ENCODE measurements at places on chromosomes 16 and 17. TPM values are rescaled to one million over a fixed set of nuclear protein-coding genes. Genes with fewer than 3 reads are reported as not detected.
A peak's percentile ranks its signal among the peaks of the same experiment; 100 is the strongest.

GRCh38 chr17:40158438-40159013 lies 18.2 kb downstream of the CASC3 start:
- peak overlapping the region; percentile 51 for H3K27ac ChIP-seq
- DNase-seq: no peak
- no peaks in the 10 kb centered on the region for H3K27me3 ChIP-seq
- H3K4me3 ChIP-seq: no peak overlapping the region
- peaks cover 41% of the 10 kb centered on the region for H3K36me3 ChIP-seq

- no peak overlapping the region for H3K4me3 ChIP-seq
- no peak overlapping the region for H3K27ac ChIP-seq
- no peaks in the 10 kb centered on the region for H3K4me1 ChIP-seq
- H3K27me3 ChIP-seq: no peaks in the 10 kb centered on the region
- H3K36me3 ChIP-seq: no peaks in the 10 kb centered on the region
Measured at GRCh38 chr16:68355447-68356248, 44.8 kb downstream of the PRMT7 start.

DNA sequence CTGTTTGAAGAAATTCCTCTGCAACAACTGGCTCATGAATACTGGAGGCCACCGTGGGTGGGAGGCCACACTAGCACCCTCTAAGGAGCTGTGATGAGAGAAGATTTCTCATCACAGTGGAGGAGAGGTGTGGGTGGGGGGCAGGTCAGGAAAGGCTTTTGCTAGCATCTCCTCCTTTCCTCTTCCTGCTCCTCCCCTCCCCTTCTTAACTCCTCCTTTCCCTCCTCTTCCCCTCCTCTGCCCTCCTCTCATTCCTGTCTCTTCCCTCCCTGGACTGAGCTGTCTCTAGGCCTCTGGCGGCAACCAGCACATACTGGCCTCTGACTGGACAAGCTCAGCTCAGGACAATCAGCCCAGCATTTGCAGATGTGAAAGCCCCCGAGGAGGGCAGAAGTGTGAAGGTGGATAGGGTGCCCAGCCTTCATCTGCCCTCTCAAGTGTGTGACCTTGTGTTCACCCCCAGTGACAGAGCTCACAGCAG lies 19.0 kb upstream of the LHX1 start:
- H3K27me3 ChIP-seq: peaks cover 35% of the 10 kb centered on the region
- peaks cover 15% of the 10 kb centered on the region for H3K4me1 ChIP-seq
- no peaks in the 10 kb centered on the region for H3K36me3 ChIP-seq
- H3K27ac ChIP-seq: no peak overlapping the region
- H3K4me3 ChIP-seq: no peak overlapping the region

- no peak for DNase-seq
- H3K27ac ChIP-seq: no peak overlapping the region
- peaks cover 13% of the 10 kb centered on the region for H3K27me3 ChIP-seq
- H3K36me3 ChIP-seq: peaks cover 6% of the 10 kb centered on the region
- H3K4me3 ChIP-seq: no peak overlapping the region
Measured at GRCh38 chr16:88144028-88144511, 192.8 kb downstream of the BANP start.

GRCh38 chr16:24051125-24051524 lies 205.0 kb upstream of the CACNG3 start:
- no peak overlapping the region for H3K27ac ChIP-seq
- no peak for DNase-seq
- H3K36me3 ChIP-seq: no peaks in the 10 kb centered on the region
- peaks cover 10% of the 10 kb centered on the region for H3K27me3 ChIP-seq
- no peak overlapping the region for H3K4me3 ChIP-seq

- H3K4me3 ChIP-seq: peak overlapping the region; percentile 46
- DNase-seq: peak; percentile 19
- H3K27me3 ChIP-seq: peaks cover 1% of the 10 kb centered on the region
Measured at GRCh38 chr17:15513058-15513791, 45.8 kb upstream of the CDRT4 start.

DNA sequence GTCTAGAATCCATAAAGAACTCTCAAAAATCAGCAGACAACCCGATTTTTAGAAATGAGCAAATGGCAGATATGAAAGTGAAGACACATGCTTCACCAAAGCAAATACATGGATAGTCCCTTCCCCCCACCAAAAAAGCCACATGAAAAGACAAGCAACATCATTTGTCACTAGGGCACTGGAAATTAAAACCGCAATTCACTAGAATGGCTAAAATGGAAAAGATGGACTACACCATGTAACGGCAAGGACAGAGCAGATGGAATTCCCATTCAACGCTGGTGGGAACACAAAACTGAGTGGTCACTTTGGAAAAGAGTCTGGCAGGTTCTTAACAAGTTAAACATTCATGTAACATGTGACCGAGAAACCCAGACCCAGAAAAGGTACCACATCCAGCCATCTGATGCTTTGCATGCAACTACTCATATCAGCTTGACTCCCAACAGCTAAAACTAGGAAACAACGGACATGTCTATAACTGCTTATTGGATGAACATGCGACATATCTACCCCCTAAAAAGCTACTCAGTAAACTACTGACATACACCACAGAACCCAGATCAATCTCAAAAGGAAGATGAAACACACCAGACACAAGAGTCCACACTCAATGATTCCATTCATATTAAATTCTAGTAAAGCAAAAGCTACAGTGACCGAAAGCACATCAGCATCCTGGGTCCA lies 132.6 kb downstream of the ZNF778 start:
- no peak for DNase-seq
- peaks cover 19% of the 10 kb centered on the region for H3K36me3 ChIP-seq
- no peak overlapping the region for H3K4me3 ChIP-seq
- no peak overlapping the region for H3K27ac ChIP-seq
- H3K4me1 ChIP-seq: peaks cover 61% of the 10 kb centered on the region

DNA sequence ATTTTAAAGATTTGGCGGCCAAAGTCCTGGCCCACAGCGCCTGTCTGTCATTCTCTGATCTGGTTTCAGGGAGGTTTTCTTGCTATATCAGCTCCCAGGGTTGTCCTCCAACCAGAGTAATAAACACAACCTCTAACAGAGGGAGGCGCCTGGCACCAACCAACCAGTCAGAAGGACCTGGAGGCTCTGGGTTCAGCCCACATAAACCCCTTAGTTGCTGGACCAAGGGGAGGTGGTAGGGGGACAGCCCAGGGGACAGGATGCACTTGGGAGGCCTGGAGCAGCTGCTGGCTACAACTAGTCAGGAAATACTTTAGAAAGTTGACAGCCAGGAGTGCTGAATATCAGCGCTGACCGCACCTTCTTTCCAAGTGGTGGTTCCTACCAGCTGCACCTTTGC lies 41.7 kb upstream of the CDRT4 start:
- H3K27ac ChIP-seq: no peak overlapping the region
- H3K36me3 ChIP-seq: peaks cover 25% of the 10 kb centered on the region
- H3K27me3 ChIP-seq: peaks cover 1% of the 10 kb centered on the region
- DNase-seq: no peak
- H3K4me3 ChIP-seq: no peak overlapping the region

GRCh38 chr16:81626181-81626674 lies 152.9 kb upstream of the PLCG2 start:
- H3K4me3 ChIP-seq: no peak overlapping the region
- no peak overlapping the region for H3K27ac ChIP-seq
- H3K27me3 ChIP-seq: peaks cover 2% of the 10 kb centered on the region
- H3K4me1 ChIP-seq: peaks cover 3% of the 10 kb centered on the region
- peak; percentile 62 for DNase-seq

GRCh38 chr17:74015990-74016389 lies 187.5 kb upstream of the RPL38 start:
- H3K4me3 ChIP-seq: no peak overlapping the region
- DNase-seq: no peak
- no peaks in the 10 kb centered on the region for H3K27me3 ChIP-seq
- H3K27ac ChIP-seq: no peak overlapping the region
- no peaks in the 10 kb centered on the region for H3K4me1 ChIP-seq
- no peaks in the 10 kb centered on the region for H3K36me3 ChIP-seq

DNA sequence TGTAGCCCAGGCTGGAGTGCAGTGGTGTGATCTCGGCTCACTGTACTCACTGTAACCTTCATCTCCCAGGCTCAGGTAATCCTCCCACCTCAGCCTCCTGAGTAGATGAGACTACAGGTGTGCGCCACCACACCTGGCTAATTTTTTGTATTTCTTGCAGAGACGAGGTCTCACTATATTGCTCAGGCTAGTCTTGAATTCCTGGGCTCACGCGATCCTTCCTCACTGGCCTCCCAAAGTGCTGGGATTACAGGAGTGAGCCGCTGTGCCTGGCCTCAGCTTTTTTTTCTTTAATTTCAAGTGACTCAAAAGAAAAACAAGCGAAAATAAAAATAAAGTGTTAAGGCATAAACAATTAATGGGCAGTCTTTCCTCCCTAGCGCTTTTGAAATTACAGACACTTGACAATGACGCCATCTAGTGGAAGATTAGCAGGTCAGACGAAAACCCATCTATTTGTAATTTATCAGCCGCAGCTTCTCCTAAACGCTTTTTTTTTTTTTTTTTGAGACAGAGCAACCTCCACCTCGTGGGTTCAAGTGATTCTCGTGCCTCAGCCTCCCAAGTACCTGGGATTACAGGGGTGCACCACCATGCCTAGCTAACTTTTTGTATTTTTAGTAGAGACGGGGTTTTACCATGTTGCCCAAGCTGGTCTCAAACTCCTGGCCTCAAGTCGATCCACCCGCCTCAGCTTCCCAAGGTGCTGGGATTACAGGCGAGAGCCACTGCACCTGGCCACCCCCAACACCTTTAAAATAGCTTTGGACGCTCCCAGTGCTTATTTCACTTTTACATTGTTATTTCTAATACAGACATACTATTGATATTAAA lies 28.1 kb upstream of the PECAM1 start:
- peaks cover 6% of the 10 kb centered on the region for H3K27me3 ChIP-seq
- peak; percentile 78 for DNase-seq

DNA sequence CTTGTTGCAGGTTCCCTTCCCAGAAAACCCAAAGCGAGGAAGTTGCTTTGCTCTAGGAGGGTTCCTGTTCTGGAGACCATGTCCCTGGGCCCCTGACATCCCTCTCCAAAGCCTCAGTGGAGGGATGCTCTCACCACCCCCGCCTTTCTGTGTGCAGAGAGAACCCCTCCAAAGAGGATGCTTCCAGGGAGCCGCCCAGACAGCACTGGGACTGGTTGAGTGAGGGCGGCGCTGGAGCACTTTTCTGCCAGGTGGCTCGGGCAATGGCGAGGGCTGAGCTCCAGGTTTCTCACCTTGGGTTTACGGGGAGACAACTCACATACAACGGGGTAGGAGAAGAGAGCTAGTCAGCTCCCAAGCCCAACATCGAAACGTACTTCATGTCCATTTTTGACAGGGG lies 7.3 kb downstream of the EMC6 start:
- H3K27me3 ChIP-seq: peaks cover 1% of the 10 kb centered on the region
- H3K36me3 ChIP-seq: no peaks in the 10 kb centered on the region
- DNase-seq: no peak
- H3K4me3 ChIP-seq: no peak overlapping the region
- H3K27ac ChIP-seq: no peak overlapping the region
- peaks cover 6% of the 10 kb centered on the region for H3K4me1 ChIP-seq

DNA sequence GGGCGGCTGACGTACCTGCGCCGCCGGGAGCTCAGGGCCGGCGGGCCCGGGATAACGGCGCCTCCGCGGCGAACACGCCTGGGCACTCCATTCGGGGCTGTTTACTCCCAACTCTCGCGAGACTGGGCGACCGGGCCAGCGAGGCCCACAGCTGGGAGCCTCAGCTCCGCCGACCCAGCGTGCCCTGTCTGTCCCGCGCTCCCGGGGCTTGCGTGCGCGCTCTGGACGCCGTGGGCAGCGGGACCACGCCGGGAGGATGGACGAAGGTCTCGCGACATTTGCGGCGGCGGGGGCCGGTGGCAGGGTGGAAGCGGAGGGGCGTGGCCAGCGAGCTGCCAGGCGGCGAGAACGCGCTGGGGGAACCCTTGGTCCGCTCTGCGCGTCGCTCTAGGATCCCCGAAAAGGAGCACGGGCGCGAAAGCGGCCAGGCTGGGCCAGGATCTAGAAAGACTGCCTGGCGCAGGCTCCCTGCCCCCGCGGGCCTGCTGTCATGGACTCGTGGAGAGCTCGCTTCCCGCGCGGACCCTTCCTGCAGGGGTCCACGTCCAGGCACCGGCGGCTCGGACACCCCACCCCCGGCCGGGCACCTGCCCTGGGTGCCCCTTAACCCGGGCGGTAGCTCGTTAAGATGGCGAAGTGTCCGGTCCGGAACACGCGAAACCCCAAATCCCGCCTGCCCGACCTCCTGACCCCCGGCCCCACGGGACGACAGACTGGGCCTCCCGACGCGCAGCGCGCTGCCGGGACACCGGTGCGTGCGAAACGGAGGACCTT lies at the start of gene MBTPS1:
MBTPS1 (minus strand) TSS at position 223 of the 774 bp plus-strand sequence. CDS start 15,159 bp downstream, outside the sequence.
- H3K27me3 ChIP-seq: no peaks in the 10 kb centered on the region
- 0 out of 2 replicates have a peak, but pooled peaks cover 8% of the 10 kb centered on the region for H3K36me3 ChIP-seq

- H3K4me1 ChIP-seq: no peaks in the 10 kb centered on the region
- no peaks in the 10 kb centered on the region for H3K36me3 ChIP-seq
- no peaks in the 10 kb centered on the region for H3K27me3 ChIP-seq
- DNase-seq: no peak
- no peak overlapping the region for H3K27ac ChIP-seq
Measured at GRCh38 chr16:78504401-78504851, 405.0 kb downstream of the WWOX start.

DNA sequence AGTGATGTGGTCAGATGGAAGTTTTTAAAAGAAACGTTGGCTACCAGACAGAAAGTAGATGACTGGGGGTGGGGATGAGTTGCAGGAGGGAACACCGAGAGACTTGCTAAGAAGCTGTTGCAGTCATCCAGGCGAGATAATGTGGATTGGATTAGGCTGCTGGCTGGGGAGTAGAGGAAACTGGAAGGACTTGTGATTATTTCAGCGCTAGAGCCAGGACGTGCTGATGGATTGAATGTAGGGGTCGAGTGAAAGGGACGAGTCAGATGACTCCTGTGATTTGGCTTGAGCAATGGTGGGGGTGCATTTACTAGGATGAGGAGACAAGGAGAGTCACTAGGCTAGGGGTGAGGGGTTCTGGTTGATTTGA lies 88.5 kb downstream of the CLEC16A start:
- peaks cover 64% of the 10 kb centered on the region for H3K36me3 ChIP-seq
- no peak overlapping the region for H3K4me3 ChIP-seq
- H3K4me1 ChIP-seq: peaks cover 63% of the 10 kb centered on the region
- no peaks in the 10 kb centered on the region for H3K27me3 ChIP-seq

The KRT32 gene
- total RNA-seq: not detected

The CIBAR2 gene
- not detected for total RNA-seq

The CNTNAP4 gene
- total RNA-seq: not detected

The TRAF7 gene
- 86.4 TPM for total RNA-seq

The KRT33A gene
- not detected for total RNA-seq

The KRT28 gene
- not detected for total RNA-seq

The ASGR2 gene
- total RNA-seq: not detected

The TPSAB1 gene
- total RNA-seq: not detected

The CNGB1 gene
- not detected for total RNA-seq

The OGFOD1 gene
- 66.5 TPM for total RNA-seq

The VPS35 gene
- total RNA-seq: 108 TPM

The HP gene
- total RNA-seq: not detected
